ENCODE measurements at places on chromosomes 16 and 17.

- no peak for DNase-seq
These were observed 28.5 kb downstream of the GNPTG start for GRCh38 chr16:1380195-1380594.

DNA sequence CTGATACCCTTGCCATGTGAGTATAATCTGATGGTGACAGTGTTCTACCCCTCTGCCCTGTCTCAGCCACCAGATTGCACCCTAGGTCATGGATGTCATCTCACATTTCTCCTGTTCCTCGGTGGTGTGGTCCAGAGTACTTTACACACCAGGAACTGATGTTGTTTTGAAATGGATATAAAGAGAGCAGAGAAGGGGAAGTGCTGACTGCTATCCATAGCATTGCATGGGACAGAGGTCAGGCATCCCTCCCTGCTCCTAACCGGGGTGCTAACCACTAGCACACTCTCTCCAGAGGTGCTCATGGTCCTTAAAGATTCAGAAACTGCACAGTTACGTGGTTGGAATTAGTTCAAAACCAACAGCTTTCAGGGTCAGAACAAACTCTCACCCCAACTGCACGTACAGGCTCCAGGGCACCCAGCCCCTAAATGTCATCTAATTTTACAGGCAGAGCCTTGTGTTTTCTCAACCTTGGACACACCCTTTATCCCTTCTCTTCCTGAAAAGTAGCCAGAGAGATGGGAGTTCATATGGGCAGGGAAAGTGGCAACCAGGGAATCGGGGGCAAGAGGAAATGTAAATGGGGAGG, 16.3 kb downstream of the TTLL6 start:
- DNase-seq: no peak

DNA sequence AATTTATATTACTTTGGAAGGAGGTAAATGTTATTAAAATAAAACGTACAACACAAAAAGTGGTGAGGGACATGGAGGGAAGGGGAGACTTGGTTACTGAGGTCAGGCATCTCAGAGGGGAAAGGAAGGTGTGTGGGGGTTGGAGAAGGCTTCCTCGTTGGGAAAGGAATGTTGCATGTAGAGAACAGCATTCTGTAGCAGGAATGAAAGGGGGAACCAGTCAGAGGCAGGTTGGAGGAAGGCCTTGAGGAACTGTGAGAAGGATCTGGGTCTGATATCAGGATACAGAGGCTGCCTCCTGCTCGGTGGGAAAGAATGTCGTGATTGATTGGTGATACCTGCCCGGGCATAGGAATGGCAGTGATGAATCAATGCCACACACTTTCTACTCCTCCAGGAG, 103.3 kb upstream of the ZFHX3 start:
- DNase-seq: no peak

DNA sequence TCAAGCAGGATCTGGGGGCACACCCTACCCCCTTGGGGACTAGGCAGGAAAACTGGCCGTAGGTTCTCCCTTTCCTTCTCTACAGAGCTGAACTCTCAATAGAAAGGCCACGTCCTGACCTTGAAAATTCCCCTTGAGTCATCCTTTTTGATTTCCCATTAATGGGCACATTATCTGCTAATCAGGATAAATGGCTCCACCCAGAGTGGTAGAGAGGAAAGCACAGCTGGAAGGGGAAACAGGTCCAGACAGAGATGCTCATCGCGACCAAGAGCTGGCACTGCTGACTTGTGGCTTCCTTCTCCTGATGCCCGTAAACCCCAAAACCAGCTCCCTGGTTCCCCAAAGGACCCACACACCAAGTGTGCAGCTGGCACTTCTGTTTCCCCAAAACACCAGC, 206.5 kb upstream of the CDH5 start:
- DNase-seq: no peak

DNA sequence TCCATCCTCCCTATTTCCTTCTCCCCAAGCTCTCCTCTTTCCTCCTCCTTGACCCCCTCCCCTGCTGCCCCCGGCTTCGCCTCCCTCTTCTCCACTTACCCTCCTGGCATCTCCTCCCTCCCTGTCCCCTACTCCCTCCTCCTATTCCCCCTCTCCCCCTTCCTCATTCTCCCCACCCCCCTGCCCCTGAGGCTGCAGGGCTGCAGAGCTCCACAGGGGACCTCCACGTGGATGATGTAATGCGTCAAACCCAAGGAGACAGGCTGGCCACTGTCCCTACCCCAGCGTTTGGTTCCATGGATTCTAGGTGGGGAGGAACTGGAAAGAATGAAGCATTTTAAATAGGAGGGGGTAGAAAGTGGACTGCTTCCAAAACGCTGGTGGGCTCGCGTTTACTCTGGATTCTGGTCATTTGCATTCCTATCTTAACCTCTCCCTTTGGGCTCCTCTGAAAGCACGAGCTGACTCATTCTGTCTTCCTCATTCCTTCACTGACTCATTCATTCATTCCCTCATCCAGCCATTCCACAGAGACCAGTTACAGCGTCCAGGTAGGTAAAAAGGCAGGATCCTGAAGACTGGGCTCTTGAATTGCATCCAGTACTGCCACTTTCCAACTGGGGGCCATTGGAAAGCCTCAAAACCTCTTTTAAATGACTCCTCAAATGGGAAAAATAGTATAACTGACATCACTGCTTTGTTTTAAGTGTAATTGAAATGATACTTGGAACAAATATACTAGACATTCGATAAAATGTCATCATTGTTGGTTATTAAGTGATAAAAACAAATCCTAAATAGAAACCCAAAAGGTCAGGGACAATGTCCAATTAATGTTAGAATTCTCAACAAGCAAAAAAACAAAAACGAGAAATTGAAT, 943 bp upstream of the COTL1 start:
- DNase-seq: no peak

DNA sequence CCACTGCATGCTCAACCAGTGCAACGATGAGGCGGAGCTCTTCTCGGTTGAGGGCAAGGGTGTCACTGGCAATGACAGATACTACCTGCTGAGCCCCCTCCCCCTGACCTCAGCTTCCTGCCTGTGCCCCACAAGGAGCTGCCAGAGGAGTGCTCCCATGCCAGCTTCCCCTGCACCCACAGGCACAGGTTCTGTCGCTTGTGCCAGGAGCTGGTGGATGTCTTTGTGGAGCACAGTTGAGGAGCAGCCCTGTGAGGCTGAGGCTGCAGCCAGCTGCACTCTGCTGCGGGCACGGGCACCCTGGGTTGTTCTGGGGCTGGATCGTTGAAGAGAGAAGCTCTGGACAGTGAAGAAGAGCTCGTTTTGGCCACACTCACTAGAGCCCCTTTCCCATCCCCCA, 165.3 kb upstream of the ZNF267 start:
- no peak for DNase-seq

DNA sequence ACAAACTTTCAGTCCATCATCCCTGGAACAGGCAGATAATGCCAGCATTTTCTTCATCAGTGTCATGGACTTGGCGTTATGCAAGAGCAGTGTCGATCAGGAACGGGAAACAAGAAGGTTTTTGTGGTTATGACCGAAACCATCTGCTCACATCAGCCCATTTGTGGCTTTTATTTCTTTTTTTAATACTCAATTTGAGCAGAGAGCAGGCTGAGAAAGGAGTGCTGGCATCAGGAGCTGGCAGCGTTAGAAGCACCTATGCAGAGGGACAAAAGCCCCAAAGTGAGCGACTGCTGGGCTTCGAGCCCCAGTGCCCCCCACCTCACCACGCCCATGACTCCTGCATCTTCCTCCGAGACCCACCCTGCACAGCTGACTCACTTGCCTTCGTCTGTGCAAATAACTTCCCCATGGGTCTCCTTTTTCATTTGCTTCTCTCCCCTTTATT, 16.2 kb upstream of the CD300E start:
- DNase-seq: peak; percentile 34

- DNase-seq: no peak
These were observed 893 bp downstream of the GINS2 start for GRCh38 chr16:85687651-85688471.

DNA sequence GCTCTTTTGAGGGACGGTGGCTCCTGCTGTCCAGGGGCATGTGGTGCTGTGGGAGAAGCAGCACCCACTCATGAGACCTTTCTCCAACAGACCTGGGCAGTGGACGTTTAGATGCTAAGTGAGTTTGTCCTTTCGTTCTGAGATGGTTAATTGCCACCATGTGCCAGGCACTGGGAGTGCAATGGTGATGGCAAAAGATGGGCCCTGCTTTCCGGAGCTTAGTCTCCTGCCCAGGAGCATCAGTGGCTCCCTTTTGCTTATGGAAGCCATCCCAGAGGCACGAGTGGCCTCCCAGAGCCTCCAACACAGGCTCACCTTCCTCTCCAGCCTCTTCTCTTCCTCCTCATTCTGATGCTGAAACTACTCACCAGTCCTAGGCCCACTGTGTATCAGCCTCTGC, 28.4 kb downstream of the CASKIN2 start:
- DNase-seq: no peak

DNA sequence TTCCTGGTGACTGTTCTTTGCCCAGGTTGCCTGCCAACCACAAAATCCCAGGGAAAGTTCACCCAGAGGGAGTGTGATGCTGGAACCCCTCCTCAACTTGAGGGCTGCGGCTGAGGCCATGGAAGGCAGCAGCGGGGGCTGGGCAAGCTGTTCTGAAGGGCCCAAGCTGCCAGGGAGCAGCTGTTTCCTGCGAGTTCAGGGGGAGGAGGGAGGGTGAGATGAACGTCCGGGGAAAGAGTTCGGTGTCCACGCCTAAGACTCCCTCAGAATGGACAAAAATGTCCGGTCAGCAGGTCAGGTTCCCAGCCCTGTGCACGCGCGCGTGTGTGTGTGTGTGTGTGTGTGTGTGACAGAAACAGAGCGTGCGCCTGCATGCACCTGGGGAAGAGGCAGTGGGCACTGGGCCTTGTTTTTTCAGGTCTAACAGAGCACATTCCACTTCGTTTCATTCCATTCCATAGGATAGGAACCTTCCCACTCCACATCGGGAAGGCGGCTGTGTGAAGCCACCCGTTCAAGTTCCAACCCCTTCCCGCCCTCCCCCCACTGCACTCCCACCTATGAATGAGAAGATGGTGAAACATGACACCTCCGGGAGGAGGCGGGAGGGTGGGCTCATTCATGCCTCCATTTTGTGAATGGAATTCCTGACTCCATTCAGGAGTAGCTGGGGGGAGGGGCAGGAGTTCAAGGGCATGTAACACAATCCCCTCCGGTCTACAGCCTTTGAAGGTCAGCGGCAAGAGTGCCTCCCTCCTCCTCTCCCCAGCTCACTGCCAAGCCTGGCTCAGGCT, 15.7 kb downstream of the ETV4 start:
- no peak for DNase-seq

DNA sequence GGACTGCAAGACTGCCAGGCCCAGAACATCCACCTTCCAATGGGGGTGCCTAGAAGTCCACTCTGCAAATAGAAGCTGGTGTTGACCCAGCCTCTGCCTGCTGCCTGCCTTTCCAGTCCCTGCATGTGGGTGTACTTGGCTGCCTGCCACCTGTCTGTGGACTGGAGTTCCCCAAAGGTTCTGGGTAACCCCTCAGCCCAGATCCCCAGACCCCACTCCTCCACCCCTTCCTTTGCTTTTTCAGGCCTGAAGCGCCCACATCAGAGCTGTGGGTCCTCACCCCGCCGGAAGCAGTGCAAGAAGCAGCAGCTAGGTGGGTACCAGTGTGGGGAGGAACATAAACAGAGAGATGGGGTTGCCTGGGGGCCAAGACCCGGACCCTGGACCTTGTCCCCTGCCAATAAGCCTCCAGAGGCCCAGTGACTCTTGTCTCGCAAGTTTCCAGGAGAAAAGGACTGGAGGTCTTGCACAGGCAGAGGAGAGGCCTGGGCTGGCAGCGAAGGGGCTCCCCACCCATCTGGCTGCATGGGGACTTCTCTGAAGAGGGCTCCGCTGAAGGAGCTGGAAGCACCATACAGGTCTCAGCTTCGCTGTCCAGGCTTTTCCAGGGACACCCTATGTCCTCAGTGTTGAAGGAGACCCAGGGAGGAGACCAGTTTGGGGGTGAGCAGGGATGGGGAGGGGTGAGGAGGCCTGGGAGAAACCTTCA, 34.3 kb downstream of the NLRC5 start:
- DNase-seq: no peak

GRCh38 chr17:42049834-42050392, 488 bp downstream of the C17orf113 start:
- DNase-seq: no peak

- DNase-seq: no peak
These were observed 1.8 kb downstream of the MAP3K14 start for GRCh38 chr17:45314741-45315647.

DNA sequence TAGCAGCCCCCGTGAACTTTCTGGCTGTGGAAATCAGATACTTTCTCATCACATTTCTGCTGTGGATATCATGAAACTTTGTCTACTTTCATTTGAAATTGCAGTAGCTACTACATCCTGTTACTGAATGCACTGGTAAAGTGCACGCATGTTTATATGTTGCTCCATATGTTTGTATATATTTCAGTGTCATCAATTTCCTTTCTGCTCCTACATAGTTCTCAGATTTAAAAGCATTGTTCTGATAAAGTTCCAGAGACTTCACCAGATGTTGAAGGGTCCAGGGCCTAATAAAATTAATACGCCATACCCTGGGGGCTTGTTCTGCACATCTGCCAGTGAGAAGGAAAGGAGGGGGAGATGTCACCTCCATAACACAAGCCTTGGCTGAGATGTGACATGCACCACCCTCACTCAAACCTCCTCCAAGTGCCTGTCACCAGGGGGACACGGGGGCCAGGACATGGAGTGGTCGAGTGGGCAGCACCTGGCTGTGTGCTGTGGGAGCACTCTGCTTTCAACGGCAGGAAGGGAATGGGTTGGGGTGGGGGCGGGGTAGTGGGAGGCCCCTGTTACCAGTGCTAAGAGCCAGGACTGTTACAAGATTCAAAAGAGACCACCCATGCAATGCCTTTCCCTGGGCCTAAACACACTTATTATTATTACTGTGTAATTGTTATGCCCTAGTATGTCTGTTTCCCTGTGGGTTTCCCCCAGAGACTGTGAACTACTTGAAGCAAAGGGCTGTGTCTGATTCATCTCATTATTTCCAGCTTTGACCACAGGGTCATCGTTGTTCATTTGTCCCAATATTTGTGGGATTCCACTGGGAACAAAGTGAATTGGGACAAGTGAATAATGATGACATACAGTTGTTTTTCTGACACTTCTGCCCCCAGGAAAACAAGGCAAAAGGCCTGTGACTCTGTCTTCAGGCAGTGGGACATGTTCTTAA, 193.4 kb downstream of the FOXL1 start:
- DNase-seq: no peak

GRCh38 chr16:57892041-57892440, 78.9 kb downstream of the CNGB1 start:
- no peak for DNase-seq

DNA sequence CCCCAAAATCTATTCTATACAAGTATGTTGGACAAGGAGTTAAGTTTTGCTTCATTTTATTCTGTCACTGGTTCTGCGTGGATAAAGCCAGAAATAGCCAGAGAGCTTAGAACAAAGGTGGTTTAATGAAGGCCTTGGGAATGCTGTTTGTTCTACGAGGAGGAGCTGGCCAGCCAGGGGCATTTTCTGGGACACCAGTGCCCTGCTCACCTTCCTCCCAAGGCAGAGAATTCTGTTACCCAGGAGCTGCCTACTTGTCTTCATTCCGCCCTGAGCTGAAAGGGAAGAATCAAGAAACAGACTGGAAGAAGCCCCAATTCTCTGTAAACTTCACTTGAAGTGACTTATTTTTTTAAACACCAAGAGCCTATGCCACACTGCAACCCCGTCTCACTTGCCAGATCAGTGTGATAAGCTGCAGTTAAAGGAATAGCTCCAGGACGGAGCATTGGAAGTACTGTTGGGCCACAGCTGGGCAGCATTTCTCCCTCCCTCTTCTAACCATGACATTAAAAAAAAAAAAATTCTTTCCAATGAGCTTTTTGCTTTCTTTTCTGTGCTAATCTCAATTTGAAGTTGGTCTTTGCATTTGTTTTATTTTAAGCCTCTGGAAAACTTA, 149.8 kb upstream of the DYNLRB2 start:
- DNase-seq: no peak

GRCh38 chr17:41140360-41141131, at the start of gene KRTAP4-6:
TSS of gene KRTAP4-6 (minus strand) at chr17:41140544. CDS start at chr17:41140487, 57 bp downstream.
- no peak for DNase-seq

Measured in KG1 (cell line).